ENCODE measurements at places on chromosomes 12 and 14.

GRCh38 chr14:86442135-86442534, 912.2 kb downstream of the FLRT2 start:
- DNase-seq = no peak

GRCh38 chr12:118959985-118960560, 21.3 kb upstream of the SRRM4 start:
- no peak for DNase-seq

DNA sequence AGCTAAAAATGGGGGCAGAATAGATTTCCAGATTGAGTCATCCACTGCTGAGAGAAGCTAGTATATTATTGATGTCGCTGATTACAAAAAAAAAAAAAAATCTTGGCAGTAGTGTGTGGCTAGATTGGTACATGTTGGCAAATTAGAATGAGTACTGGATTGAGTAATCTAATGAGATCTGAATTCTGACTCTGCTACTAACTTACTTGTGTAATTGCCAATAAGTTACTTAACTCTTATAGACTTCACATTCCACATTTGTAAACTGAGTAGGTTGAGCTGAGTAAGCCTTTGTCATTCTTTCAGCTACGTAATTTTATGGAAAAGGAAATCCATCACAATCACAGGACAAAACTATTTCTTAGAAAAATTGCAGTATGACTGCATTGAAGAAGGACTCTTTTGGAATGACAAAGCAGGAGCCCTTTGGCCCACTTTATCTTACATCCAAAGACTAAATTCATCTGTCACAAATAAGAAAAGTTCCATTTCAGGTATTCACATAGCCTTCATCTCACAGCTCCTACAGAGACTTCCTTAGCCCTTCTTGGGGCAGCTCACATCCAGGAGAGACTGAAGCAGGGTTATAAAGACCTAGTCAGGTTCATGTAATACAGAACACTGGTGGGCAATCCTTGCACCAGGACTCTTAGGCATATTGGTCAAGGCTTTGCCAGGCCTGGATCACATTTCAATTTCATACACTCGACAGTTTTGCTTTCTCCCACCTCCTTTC, 197.3 kb upstream of the CPNE8 start:
- DNase-seq = no peak

DNA sequence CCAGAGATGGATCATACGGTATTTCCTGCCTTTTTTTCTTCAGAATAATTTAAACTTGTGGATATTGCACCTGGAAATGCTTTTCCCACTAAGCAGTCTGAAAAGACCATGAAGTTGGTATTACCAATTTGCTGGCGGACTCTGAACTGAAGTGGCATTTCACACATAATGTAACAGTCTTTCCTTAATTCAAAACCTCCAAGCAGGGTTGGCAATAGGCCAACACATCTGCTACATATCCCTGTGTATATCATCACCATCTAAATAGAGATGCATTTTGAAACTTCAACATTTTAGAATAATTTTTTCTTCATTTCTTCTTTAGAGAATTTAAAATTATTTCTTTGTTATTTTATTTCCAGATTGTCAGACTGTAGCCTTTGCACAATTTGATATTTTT, 100.5 kb downstream of the TSPAN8 start:
- DNase-seq = no peak

DNA sequence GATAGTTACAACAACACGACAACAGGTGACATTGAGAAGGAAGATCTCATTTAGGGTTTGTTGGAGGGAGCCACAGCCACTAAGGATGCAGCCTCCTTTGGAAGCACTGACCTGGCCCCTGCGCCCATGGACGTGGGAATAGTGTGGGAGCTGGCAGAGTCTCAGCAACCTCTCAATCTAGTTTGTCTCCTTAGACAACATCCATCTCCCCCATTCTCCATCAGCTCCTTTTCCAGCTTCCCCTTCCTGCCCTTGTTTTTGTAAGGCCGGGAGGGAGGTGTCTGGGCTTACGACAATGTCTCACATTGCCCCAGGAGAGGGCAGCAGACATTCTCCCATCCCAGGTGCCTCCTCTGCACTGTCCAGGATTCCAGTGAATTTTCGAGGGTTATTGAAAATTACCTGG, 170.2 kb upstream of the PZP start:
- no peak for DNase-seq

- DNase-seq = no peak
These were observed at the start of gene SOCS2 for GRCh38 chr12:93571925-93572711. TSS of gene SOCS2 (plus strand) at chr12:93572675. CDS start at chr12:93572898, 223 bp downstream.

GRCh38 chr14:42047421-42048055, 440.9 kb downstream of the LRFN5 start:
- DNase-seq = no peak

- no peak for DNase-seq
These were observed 45.8 kb downstream of the ELK3 start for GRCh38 chr12:96239711-96240635.

- no peak for DNase-seq
These were observed 92.8 kb upstream of the TMTC2 start for GRCh38 chr12:82593901-82594396.

- DNase-seq = no peak
These were observed 13.2 kb downstream of the ADIPOR2 start for GRCh38 chr12:1703771-1704722.

DNA sequence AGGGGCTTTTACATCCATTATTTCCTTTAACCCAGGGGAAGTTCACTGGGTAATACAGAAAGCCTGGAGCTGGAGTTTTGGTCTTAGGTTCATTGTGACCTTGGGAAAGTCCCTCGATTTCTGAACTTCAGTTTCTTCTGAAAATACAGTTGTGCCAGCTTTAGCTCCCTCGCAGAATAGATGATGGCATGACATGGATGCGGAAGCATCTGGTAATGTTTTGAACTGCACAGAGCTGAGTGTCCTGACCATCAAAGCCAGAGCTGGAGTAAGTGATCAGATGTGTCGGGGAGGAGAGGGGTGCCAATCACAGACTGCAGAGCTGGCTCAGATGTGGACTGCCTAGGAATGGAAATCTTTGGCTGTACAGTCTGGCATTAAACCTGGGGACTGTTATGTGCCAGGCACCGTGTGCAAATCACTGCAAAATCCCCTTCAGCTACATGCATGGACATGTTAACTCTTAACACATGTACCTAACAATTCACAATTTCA, 180.9 kb downstream of the ETV6 start:
- DNase-seq = no peak

DNA sequence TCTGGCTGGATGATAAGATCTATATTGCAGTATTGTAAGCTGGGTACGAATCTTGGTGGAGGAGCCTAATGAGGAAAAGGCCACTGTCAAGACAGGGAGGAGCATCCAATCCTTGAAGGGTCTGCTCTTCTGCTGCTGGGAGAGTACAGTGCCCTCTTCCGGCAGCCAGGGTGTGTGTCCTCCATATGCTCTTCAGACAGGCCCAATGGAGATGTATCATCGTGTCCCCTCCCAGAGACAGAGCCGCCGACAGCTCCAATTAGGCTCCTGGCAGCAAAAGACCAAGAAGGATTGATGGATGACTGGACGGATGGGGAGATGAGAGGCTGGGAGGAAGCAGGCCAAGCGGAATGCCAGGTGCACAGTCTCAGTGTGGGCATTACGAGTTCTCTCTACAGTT, 51.6 kb upstream of the PIWIL1 start:
- DNase-seq = no peak

DNA sequence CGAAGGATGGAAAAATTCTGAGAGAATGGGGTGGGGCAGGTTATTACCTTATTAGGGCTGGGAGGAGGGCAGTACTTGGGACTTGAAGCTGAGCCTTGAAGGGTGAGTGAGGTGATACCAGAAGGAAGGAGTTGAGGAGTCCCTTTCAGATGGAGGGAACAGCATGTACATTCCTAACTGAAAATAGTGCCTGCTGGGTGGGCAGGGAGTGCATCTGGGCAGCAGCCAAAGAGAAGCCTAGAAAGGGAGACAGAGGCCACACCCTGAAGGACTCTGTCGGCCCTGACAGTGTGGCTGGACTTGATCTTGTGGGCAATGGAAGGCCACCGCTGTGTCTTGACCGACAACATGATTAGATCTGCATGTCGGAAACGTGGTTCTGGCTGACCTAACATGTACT, 147.6 kb downstream of the NDUFA12 start:
- DNase-seq = no peak

DNA sequence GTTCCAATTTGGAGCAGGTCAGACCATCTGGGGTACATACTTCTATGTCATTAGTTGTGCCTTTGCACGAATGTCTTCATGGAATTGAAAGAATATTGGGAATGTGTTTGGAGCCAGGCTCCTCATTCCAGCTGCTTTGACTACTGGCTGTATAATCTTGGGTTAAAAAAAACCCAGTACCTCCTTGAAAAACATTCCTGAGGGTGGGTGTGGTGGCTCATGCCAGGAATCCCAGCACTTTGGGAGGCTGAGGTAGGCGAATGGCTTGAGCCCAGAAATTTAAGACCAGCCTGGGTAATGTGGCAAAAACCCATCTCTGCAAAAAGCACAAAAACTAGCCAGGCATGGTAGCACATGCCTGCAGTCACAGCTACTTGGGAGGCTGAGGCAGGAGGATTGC, 125.6 kb downstream of the TTC8 start:
- no peak for DNase-seq

GRCh38 chr14:51307551-51307950, 67.5 kb downstream of the TMX1 start:
- DNase-seq = no peak

DNA sequence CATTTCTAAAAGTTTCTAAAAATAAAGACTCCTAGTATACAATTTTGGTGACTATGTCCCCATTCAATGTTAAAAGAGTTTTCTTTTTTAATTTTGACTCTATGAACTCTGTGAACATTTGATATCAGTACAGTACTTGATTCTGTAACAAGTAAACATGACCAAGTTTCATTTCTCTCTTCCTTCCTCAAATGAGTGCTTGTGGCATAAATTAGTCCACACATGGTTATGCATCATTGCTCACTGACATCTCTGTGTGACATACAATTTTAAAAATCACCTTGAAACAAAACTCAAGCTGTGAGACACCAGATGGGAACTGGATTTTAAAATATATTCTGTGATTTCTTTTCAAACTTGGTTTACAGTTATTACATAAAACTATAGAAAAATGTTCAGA, 253.9 kb upstream of the MDGA2 start:
- DNase-seq = no peak

GRCh38 chr12:107242189-107242588, 148.8 kb upstream of the CRY1 start:
- DNase-seq = no peak

GRCh38 chr12:114918535-114919233, 234.7 kb upstream of the TBX3 start:
- no peak for DNase-seq
